Esophagus squamous epithelium (tissue), 5 donors: ENCODE measurements at places on chromosomes 1 and 21.

- DNase-seq = no peak
Observed at GRCh38 chr1:58038574-58038973, 508.0 kb downstream of the OMA1 start.

GRCh38 chr1:215710036-215710898, 143.2 kb downstream of the KCTD3 start:
- no peak for DNase-seq

DNA sequence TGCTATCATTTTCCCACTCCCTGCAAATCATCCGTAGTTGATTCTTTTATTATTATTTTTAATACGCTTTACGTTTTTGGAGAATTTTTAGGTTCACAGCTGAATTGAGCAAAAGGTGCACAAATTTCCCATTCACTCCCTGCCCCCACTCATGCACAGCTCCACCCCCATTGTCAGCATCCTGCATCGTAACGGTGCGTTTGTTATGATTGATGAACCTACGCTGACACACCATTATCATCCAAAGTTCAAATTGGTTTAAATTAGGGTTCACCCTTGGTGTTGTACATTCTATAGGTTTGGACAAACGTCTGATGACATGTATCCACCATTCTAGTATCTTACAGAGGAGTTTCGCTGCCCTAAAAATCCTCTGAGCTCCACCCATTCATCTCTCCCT, 44.5 kb downstream of the EDARADD start:
- DNase-seq = no peak

DNA sequence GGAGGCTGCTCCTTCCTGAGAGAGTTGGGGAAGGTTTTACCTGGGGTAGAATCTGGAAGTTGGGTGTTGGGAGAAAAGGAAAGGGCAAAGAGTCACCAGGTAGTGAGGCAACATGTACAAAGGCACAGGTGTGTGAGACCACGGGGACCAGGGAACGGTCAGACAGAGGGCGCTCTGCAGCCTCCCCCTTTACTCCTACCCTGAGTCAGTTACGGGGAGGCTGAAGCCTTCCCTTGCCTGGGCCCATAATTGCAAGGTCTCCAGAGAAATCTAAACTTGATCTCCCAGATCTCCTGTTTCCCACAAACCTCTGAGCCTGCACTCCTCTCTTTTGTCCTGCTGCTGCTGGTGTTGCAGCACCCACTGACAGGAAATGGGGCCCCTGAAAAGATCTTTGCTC, 22.0 kb downstream of the CCN1 start:
- DNase-seq = no peak

DNA sequence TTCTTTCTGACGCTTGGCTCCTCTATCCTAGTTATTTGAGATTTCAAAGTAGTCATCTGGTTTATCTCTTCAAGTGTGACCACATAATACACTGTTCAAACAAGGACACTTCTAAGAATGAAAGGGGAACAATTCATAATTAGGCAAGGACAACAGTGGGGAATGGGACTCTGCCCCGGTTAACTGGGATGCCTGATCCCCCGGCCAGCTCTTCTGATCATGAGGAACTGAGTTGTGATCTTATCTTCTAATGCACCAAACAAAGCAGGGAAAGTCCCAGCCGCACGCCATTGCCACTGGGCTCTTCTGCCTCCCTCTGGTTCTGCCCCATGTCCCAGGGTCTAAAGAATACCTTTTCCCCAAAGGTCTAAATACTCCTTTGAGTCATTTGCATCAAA, 158.2 kb upstream of the IRF2BP2 start:
- no peak for DNase-seq

- no peak for DNase-seq
Observed at GRCh38 chr1:22137004-22137720, 5.7 kb downstream of the WNT4 start.

GRCh38 chr1:64975127-64975526, 8.8 kb upstream of the JAK1 start:
- DNase-seq = no peak

- DNase-seq = no peak
Observed at GRCh38 chr1:43991476-43992231, at the start of gene CCDC24. Gene CCDC24, plus strand, starts transcription at chr1:43991599. Its CDS starts 280 bp downstream, at chr1:43991879.

- no peak for DNase-seq
Observed at GRCh38 chr1:203627851-203628200, 1.2 kb downstream of the ATP2B4 start.

GRCh38 chr1:228735871-228736586, 750 bp downstream of the RHOU start:
- DNase-seq = no peak

GRCh38 chr1:172211221-172211620, 209.3 kb upstream of the C1orf105 start:
- DNase-seq = no peak

- DNase-seq = no peak
Observed at GRCh38 chr1:208857465-208857864, 613.3 kb upstream of the PLXNA2 start.

GRCh38 chr1:247165674-247166073, 6.1 kb downstream of the ZNF124 start:
- no peak for DNase-seq

DNA sequence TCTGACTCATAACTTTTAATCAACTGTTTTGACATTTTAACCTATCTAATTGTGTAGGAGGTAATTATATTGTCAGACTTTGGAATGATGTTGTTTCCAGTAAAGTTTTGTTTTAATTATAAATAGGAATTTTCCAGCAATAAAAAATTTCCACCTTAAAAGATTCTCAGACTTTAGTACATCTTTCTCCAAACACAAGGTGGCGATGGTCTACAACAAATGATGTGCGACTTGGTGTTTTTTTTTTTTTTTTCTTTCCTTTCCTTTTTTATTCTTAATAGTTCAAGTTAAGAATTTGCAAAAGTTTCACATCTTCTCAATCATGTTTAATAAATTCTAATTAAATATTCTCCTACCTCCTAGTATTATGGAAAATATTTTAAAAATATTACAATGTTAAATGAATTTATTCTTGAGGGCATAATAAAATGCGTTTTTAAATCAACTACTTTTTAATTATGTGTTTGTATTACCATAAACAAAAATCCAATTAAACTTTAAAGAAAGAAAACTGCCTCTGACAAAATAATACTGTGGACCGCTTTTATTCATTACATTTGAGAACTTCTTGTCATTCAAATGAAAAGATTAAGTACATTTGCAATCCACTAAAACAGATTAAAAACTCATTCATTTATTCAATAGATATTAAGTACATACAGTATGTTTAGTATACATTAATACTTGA, 4.4 kb upstream of the ADAMTS1 start:
- DNase-seq = no peak

GRCh38 chr1:34066981-34067603, 97.9 kb downstream of the CSMD2 start:
- no peak for DNase-seq

GRCh38 chr1:88275259-88275862, 408.7 kb upstream of the PKN2 start:
- DNase-seq = no peak

- DNase-seq = no peak
Observed at GRCh38 chr21:44973598-44973997, 33.8 kb downstream of the SLX9 start.

GRCh38 chr1:114745291-114745690, 12.5 kb downstream of the CSDE1 start:
- no peak for DNase-seq

- no peak for DNase-seq
Observed at GRCh38 chr1:156648496-156648895, 6.6 kb downstream of the BCAN start.

DNA sequence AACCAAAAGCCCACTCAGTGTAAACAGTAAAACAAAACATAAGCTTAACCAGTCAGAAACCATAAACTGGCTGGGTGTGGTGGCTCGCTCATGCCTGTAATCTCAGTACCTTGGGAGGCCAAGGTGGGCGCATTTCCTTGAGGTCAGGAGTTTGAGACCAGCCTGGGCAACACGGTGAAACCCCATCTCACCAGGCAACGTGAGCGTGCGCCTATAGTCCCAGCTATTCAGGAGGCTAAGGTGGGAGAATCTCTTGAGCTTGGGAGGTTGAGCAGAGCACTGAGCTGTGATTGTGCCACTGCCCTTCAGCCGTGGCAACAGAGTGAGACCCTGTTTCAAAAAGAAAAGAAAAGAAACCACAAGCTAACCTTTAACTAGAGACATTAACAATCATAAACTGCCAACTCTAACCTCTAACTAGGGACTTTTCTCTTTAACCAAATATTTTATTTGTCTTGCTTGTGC, 13.1 kb upstream of the PRRC2C start:
- DNase-seq = no peak

GRCh38 chr1:192122668-192123067, 35.6 kb upstream of the RGS18 start:
- DNase-seq = no peak

GRCh38 chr21:39611551-39612190, 1.1 kb upstream of the B3GALT5 start:
- no peak for DNase-seq

GRCh38 chr1:38741341-38741740, 118.2 kb downstream of the RRAGC start:
- no peak for DNase-seq

- no peak for DNase-seq
Observed at GRCh38 chr1:59903141-59903754, 23.3 kb downstream of the CYP2J2 start.

DNA sequence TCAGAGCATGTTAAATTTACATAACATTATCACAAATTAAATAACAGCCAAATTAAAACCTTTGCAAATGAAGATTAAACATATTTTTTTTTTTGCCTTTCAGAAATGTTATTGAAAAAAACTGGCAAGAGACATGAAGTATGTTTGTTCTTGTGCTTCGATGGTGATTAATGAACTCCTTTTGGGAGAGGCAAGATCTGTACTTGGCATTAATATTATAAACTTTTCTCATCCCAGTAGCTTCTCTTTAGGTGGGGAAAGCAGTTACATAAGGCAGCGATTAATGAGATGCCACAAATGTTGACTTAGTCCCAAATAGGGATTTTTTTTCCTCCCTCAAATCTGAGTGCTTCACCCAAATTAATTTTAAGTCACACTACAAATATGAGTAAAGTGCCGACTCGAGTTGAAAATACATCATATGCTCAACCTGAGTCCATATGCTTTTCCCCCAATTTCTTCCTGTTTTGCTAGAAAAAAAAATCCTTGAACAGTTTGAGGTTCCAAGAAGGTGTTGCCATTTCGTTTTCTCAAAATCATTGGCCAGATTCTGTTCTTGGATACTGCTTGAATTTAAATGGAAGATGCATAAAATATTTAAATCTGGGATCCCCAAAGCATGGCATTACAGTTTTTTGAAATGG, 294.5 kb downstream of the VAV3 start:
- no peak for DNase-seq

GRCh38 chr21:39180429-39181019, 2.7 kb downstream of the PSMG1 start:
- DNase-seq = no peak

DNA sequence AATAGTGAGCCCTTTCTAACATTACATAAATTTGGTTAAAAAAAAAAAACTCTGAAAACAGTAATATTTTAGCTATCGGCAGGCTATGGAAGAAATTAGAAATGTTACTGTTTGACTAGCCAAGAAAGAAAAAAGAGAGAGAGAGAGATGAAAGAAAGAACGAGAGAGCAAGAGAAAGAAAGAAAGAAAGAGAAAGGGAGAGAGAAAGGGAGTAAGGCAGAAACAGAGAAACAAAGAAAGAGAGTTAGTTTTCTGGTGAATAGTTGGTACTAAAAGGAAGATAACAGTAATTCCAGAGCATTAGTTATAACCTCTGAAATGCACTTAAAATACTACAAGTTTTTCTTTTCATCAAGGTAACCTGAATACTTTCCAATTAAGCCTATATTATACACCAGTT, 160.3 kb upstream of the HP1BP3 start:
- no peak for DNase-seq

DNA sequence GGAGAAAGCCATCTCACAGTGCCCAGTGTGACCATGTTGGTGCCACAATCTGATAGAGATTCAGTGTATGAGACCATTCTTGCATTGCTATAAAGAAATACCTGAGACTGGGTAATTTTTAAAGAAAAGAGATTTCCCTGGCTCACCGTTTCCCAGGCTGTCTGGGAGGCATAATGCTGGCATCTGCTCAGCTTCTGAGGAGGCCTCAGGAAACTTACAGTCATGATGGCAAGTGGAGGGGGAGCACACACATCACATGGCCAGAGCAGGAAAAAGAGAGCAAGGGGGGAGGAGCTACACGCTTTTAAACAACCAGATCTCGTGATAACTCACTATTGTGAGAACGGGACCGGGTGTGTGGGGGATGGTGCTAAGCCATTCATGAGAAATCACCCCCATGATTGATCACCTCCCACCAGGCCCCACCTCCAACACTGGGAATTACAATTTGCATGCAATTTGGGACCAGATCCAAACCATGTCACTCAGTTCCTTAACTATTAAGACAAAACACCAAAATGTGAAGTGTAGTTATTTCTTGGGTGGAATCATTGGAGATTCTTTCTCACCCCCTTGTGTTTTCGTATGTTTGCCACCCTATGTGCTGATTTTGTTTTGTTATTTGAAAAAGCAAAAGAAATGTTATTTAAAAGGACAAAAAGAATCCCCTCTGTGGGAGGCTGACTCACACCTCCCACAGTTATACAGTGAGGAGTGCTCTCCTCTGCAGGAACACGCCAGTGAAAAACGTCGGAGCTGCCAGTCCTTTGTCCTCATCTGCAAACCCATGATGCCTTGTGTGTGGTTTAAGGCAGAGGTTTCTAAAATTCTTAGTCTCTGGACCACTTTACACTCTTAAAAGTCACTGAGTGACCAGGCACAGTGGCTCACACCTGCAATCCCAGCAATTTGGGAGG, 46.9 kb upstream of the IFNLR1 start:
- DNase-seq = no peak

- DNase-seq = no peak
Observed at GRCh38 chr1:172320733-172321132, 99.8 kb upstream of the C1orf105 start.

GRCh38 chr21:25039461-25040380, 567.6 kb downstream of the MRPL39 start:
- no peak for DNase-seq

DNA sequence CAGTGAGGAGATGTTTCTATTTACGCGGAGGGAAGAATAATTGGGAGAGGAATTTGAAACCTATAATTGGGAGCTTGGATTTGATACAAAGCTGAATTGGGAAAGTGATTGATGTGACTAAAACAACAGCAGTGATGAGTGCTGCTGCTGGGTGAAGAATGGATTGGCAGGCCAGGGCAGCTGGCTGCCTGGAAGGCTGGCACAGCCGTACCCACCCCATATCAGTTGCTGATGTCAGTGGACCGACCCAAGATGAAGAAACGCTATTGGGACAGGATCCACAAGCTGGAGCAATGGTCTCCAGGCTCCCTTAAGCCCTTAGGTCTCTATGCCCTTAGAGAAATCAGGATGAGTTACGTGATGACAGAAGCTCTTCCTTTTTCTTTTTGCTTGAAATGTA, 47.4 kb downstream of the GRIK1 start:
- DNase-seq = no peak
